NCI-H1930 (cell line): ENCODE measurements at places on chromosomes 1 and 21.

GRCh38 chr1:161483361-161483760, 21.9 kb upstream of the FCGR2A start:
- DNase-seq: no peak

DNA sequence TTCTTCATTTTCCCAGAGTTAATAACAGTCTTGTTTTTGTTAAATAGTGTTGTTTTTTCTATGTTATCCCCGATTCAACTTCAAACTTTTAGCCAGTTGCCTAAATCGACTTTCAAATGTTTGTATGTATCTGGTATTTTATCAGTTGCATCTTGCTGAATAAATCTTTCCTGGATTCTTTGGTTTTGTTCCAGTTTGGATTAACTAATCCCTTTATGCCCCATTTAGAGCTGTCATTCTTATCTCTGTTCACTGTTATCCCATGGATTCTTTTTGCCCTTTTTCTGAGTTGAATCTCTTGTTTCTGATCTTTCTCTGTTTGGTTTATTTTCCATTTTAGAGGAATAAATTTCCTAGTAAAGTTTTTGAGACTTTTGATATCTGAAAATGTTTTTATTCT, 31.1 kb upstream of the PTCH2 start:
- DNase-seq: no peak

DNA sequence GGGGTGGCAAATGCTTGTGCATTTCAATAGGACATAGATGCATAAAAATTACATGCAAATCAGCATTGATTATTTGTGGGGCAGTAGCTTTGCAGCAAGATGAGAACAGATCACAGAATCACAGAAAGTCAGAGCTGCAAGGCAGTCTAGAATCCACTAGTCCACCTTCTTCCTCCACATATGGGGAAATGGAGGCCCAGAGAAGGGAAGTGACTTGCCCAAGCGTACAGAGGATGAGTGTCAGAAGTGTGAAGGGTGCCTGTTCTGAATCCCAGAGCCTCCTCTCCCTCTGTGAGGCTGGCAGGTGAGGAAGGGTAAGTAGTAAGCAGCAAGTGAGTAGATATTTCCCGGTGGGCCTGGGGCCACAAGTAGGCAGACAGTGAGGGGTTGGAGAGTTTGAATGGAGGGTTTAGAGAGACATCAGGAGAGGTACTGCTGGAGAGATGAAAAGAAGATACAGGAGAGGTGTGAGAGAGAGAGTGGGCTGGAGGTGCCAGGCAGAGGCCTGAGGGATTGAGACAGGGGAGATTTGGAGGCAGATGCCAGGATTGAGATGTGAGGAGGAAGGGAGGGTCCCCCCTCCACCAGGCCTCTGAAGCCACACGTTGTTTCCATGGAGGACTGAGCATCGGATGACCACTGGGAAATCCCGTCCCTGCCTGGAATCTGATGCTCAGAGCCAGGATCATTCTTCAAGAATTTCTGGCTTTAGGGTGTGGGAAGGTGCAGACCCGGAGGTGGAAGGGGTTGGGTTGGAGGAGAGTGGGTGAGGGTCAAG, 4.8 kb upstream of the MYOG start:
- DNase-seq: no peak

DNA sequence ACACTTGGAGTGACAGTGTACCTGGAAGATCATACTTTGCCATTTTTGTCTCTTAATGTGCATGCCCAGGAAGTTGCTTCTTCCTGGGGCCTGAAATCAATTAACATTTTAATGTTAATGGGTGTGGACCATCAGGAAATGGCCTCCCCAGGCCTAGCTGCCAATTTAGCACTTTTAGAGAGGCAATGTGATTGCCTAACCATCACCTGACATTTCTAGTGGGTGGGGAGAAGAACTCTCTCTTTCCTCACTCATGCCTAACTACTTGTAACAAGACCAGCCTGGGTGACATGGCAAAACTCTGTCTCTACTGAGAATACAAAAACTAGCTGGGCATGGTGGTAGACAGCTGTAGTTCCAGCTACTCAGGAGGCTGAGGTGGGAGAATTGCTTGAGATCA, 549.0 kb upstream of the RGS18 start:
- DNase-seq: no peak

- no peak for DNase-seq
Measured at GRCh38 chr1:155522069-155522468, 40.5 kb downstream of the ASH1L start.

- no peak for DNase-seq
Measured at GRCh38 chr1:28329395-28330153, 734 bp downstream of the MED18 start.

GRCh38 chr1:158087320-158087927, 93.3 kb upstream of the CD1D start:
- peak; percentile 29 for DNase-seq

GRCh38 chr1:58815069-58815685, 31.3 kb upstream of the JUN start:
- DNase-seq: no peak

- DNase-seq: no peak
Measured at GRCh38 chr1:53527368-53527767, 68.2 kb downstream of the DMRTB1 start.

GRCh38 chr1:32208891-32209328, at the start of gene DCDC2B:
Gene DCDC2B (plus strand): TSS chr1:32209089. CDS start chr1:32209094, 5 bp downstream.
- DNase-seq: no peak

- no peak for DNase-seq
Measured at GRCh38 chr1:206136241-206136640, 19.1 kb upstream of the AVPR1B start.

DNA sequence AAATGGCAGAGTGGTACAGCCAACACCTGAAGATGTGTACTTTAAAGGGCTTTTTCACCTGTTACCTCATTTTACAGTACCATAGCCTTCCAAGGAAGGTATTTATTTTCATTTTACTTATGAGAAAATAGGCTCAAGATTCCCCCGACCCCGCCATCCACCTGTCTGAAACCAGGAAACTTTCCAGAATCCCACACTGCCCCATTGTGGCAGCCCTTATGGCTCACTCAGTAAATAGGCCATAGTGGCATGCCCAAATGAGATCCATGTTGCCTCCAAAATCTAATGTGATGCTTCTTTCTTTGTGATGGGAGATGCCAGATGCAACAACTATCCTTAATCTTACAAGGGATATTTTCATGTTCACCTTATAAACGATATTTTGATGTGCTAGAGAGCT, 97.8 kb downstream of the EBNA1BP2 start:
- no peak for DNase-seq

- no peak for DNase-seq
Measured at GRCh38 chr21:44991538-44992483, 52.0 kb downstream of the SLX9 start.
